ENCODE measurements at places on chromosomes 16 and 17.

- DNase-seq = no peak
Observed at GRCh38 chr17:1521086-1521640, 4.8 kb upstream of the INPP5K start.

DNA sequence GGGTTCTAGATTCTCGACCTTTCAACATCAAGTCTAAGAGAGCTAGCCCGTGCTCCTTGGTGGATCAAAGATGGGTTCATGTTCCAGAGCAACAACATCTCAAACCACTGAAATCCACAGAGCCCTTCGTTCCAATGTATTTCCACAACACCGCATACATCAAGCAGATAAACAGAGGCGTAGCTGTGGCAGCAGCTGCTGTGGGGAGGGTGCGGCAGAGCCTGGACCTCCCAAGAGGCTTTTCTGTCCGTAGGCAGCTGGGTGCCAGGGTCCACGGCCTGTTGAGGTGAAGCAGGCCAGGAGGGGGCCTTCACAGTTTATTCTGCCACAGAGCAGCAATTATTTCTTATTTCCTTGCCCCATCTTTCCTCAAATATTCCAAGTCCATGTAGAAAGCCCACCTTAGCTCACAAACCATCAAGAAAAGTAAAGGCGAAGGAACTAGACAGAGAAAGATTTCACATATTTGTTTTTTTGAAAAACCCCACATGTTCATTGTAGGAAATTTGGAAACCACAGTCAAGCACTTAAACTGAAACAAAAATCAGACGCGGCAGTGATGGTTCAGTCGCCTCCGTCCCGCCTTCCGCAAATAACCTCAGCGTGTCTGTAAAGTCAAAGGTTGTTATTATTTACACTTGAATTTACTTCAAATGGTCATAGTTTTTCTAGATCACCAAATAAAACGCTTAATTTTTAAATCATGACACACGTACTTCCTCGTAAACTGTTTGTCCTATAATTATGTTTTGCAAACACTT lies 144.6 kb upstream of the FOXF1 start:
- no peak for DNase-seq

DNA sequence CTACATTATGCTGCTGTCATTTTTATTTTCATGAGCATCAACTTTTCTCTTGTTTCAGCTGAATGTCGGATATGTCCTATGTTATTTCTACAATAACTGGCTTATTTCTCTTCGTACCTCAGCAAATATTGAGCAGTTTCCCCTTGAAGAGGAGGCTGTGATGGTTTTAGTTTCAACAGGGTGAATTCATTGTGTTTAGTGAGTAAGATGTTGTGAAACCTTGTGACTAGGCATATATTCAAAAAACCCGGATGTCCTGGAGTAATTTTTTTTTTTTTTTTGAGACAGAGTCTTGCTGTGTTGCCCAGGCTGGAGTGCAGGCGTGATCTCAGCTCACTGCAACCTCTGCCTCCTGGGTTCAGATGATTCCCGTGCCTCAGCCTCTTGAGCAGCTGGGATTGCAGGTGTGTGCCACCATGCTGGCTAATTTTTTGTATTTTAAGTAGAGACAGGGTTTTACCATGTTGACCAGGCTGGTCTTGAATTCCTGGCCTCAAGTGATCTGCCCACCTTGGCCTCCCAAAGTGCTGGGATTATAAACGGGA lies 11.1 kb downstream of the CPD start:
- DNase-seq = no peak

DNA sequence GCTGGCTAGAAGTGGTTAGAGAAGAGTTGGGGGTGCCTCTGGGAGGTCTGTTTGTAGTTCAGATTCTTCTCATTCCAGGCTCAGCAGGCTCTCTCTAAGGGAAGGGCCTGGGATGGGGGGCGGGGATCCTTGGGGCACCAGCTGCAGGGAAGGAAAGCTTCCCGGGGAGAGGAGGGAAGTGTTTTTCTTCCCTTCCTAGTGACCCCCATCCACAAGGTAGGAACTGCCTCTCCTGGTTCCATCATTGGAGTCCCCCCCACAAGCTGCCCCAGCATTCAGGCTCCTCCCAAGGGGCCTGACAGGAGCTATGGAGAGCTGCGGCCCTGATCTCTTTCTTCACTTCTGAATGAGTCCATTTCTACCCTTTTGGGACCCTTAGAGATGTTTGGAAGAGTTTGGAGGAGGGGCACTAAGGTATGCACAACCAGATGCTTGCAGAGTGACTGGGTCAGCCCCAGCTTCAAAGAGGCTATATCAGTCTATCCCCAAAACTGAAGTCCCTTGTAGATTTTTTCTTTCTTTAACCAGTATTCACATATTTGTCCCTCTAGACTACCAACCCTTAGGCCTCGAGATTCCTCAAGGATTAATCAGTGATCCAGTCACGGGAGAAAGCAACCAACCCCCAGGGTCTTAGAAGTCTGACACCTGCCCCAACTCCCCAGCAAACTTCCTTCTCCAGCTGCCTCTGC lies 13.9 kb upstream of the FZD2 start:
- DNase-seq = no peak

DNA sequence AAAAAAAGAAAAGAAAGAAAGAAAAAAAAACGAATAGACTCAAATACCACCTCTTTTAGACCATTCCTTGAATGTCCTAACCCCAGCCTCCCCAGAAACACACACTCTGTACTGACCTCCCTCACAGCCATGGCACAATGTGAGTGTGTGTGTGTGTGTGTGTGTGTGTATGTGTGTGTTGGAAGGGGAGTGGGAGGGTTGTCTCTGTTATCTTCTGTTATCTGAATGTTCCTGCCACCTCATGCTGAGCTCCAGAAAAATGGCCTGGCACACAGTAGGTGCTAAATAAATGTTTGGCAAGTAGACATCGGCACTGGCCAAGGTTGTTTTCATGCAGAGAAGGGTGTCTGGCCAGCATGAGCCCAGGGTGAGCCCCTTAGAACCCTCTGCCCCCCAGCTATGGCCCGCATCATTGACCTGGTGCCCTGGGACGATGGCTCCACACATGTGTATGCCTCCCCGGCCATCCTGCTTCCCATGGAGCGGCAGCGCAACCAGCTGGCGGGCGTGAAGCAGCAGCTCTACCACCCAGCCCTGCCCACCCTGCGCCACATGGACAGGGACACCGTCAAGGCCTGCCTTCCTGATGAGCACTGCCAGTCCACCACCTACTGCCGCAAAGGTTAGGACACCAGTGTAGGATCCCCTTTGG lies 6.6 kb upstream of the CNGB1 start:
- DNase-seq = no peak

DNA sequence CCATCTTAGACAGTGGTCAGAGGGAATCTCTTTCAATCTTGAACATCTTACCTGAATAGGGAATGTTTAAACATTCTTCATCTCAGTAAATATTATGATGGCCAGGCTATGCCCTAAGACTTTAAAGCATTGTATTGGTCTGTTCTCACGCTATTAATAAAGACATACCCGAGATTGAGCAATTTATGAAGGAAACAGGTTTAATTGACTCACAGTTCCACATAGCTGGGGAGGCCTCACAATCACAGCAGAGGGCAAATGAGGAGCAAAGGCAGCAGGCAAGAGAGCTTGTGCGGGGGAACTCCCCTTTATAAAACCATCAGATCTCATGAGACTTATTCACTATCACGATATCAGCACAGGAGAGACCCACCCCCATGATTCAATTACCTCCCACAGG lies 55.3 kb upstream of the SOX9 start:
- DNase-seq = no peak

- no peak for DNase-seq
Observed at GRCh38 chr17:13557077-13557476, 44.7 kb downstream of the HS3ST3A1 start.

- DNase-seq = no peak
Observed at GRCh38 chr17:4125552-4125951, 17.3 kb downstream of the ZZEF1 start.

- no peak for DNase-seq
Observed at GRCh38 chr17:4583782-4584100, 588 bp upstream of the SMTNL2 start.

- DNase-seq = no peak
Observed at GRCh38 chr16:67786491-67786890, 19.9 kb downstream of the RANBP10 start.

DNA sequence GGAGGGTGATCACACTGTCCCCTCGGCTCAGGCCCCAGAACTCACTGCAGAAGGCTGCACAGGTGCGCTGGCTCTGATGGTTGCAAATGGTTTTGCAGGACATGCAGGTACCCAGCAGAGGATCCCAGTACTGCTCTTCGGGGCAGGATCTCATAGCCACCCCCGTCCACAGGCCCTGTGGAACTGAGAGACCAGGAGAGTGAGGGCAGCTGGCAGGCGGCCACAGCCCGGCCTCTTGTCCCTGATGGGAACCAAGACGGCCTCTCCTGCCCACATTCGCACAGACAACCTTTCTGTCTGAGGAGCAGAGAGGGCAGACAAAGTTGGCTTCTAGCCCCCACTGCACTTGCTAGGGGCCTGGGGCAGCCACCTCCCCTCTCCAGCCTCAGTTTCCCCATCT lies 19.5 kb downstream of the TNFRSF13B start:
- DNase-seq = no peak

- no peak for DNase-seq
Observed at GRCh38 chr17:17766077-17766743, 70.6 kb downstream of the SREBF1 start.

DNA sequence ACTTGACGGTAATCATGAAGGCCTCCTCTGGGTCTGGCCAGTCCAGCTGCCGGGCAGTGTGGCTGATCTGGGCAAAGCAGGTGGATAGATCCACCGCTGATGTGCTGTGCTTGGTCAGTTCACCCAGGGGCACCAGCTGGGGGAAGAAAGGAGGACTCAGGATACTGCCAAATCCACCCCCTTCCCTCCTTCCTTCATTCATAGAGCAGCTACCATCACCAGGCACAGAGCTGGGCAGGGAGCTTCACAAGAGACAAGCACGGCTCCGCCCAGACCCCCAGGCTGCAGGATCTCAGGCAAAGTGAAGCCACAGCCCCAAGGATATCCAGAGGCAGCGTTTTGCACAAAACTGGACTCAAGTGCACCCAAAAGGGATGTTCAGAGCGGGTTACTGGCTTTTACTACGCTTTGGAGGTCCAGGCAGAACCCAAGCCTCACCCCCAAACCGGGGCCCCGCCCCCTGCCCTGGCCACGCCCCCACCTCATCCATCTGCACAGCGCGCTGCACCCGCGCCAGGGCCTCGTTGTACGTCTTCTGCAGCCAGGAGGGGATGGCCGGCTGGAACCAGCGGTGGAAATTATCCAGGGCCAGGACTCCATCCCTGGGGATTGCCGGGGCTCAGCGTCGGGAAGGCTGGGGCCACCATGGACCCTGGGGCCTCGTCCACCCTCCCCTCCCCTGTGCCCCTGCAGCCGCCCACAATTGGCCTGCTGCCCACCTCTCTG lies 9.1 kb downstream of the UNC13D start:
- DNase-seq = no peak

DNA sequence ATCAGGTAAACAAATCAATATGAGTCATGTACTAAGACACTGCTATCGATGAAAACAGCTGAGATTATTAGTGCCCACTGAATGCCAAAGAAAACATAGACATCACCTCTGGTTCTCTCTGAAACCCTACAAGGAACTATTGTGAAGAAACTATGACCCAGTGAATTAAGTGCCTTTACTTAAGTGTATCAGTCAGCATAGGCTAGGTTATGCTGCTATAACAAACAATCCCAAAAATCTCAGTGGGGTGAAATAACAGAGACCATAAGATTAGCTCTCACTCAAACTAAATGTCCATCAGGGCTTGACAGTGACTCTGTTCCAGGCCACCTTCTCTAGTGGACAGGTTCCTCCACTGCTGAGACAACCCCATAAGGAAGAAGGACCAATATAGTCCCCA lies 57.7 kb upstream of the KDM8 start:
- no peak for DNase-seq

DNA sequence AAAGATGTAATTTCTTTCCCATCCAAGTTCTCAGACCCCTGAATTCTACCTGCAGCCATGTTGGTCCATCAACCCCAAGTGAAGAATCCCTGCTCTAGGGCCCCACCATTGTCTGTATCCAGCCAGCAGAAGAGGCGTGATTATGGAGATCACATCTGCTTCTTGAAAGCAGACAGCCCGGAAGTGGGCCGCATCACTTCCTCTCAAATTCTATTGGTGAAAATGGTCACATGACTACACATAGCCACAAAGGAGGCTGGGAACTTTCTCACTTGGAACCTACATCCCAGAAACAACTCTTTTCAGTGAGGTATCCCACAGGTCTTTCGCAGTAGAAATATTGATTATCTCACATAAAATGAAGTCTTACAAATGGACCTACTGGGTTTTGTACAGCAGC lies 40.1 kb downstream of the IL4R start:
- no peak for DNase-seq

- DNase-seq = no peak
Observed at GRCh38 chr17:62919388-62919787, 46.6 kb upstream of the TANC2 start.

DNA sequence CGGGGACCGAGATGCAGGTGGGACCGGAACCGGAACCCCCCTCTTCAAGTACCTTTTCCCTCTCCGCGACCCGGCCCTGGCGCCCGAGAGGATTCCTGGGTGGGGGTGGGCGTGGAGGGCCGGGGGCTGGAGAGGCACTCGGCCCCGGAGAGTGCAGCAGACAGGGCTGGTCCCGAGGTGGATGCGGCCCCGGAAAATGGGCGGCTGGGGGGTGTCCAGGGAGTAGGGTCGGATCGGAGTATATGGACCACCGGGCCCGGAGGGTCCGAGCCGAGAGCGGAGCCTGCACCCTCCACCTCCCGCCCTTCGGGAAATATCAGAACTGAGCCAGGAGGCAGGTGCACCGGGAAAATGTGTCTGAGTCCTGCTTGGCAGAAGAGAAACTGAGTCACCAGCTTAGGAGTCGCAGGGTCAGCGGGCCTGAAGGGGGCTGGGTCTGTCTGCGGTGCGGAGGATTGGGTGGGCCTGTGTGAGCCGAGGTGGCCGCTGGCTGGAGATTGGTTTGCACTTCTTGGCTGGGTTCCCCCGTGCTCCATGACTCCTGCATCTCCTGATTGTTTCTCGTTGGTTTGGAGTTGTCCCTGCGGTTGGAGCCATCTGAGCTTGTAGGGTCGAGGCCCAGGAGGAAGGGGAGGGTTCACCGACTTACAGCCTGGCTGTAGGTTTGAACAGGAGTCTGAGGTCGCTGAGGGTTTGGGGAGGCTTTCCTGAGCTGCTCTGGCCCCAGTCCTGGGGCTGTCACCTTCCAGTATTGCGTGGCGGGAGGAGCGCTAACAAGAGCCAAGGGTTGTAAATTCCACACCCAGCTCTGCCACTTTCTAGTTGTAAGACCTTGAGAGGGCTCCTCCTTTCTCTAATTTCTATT lies 518 bp downstream of the SH2B1 start:
- DNase-seq = no peak

Data from stimulated activated CD4-positive, alpha-beta T cell treated with anti-CD3 and anti-CD28 coated beads, TNF-alpha, amount 100 ng/mL, for 24 hours (primary cell).